Epithelial cell of proximal tubule (primary cell): ENCODE measurements at places on chromosomes 16 and 17.

GRCh38 chr17:77723909-77724875 is 234.3 kb upstream of the TNRC6C start:
- DNase-seq = no peak

DNA sequence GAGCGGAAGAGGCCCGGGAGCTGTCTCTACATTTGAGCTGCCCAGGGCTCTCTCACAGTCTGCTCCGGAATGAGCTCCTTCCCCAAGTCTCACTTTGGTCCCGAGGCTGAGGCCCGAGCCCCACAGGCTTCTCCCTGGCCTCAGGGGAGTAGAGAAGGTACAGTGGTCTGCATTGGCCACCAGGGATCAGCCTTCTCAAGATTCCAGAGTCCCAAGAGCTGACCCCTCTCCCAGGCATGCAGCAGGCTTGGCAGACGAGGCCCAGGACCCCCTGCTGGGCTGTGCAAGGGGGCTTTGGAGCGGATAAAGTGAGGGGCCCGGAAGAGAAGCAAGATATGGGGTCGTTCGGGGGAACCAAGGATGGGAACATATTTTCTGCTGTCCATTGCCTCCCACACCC is 3.1 kb downstream of the PRSS27 start:
- no peak for DNase-seq

DNA sequence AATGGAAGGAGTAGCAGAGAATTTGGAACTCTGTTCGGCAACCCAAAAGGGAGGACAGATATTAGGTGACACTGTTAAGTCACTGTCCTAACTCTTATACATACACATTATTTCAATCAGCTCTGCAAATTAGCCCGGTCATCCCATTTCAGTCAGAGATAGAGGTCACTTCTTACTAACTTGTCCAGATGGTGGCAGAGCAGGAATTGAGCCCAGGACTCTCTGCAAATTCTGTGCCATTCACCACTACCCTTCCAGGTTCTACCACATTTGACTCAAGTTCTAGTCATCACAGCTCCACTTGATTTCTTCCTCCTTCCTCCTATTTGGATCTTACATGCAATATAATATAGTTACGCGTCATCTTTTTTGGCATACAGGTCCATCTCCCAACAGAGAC is 35.9 kb upstream of the NUDT7 start:
- no peak for DNase-seq

DNA sequence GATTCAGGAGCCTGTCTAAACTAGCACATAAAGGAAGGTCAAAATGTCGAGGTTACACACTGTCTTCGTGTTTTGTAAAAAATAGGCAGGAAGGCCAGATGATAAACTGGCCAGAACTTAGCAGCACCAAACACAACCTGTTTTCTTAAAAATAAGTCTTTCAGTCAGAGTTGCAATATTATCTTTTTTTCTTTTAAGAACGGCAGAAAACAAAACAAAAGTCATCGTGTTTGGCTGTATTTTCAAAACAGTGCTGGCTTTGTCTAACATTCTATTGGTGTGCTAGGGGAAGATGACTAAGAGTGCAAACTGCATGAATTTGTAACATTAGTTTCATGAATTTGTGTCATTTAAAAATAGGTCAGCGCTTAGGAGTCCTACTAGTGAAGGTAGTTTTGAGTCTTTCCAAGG is 5.3 kb downstream of the MAF start:
- DNase-seq = no peak

DNA sequence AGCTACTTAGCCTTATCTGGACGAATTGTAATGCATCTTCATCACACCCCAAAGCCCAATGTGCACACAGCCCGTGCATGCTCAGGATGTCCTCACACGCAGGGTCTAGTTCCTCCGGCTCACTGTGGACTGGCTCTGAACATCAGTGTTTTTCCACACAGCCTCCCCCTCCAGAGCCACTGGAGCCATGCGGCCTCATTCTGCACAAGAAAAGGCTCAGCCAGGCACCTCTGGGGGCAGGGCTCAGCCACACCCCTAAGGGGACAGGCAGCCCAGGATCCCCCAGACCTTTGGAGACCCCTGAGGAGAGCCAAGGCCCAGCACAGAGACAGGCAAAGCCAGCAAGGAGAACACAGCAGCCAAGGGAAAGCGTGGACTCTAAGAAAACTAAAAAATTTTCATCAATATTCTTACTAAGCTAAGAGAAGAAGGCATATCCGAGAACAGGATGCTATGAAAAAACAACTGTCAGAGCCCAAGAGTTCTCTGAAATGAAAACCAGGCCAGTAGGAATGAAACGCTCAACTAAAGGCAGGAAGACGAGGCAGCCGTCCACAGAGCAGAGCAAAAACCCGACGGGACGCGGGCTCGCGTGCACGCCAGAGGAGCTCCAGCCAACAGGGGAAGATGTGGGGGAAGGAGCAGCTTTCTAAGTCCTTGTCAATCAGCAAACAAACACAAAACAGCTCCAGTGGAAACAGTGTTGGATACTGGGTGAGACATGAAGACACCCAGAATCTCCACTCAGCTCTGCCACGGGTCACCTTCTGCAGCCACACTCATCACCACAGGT is 34.5 kb downstream of the MAP1LC3B start:
- DNase-seq = no peak

GRCh38 chr17:30236297-30236624 is 764 bp upstream of the SLC6A4 start:
- DNase-seq = no peak

DNA sequence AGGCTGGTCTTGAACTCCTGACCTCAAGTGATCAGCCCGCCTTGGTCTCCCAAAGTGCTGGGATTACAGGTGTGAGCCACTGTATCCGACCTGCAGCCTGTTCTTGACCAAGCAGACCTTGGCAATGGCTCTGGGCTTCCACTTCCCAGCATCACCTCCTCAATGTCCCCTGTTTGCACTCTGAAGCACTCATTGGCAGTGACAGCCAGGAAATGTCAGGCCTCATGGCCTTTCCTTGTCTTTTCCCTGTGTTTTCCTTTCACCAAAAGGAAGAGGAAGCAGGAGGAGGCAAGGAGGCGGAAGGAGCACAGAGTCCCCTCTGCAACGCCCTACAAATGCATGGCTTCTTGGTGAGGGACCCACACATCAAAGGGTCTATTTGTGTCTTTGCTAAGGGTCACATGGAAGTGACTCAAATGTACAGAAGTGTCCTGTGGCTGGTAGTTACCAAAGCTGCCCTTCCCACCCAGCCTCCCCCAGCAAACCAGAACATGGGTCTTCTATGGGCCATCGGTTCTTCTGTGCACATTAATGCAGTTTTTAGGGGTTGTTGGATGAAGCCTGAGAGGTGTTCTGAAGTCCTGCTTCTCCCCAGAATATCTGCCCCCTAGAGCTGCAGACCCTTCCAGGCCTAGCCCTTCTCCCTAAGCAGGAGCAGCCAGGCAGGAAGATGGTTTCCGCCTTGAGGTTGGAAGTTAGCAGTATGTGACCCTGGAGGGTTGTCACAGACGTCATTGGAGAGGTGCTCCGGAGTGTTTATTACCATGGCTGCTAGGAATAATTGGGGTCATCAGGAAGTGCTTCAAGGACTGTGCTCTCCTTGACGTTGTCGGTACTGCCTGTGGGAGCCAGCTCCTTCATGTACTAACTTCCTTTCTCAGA is 60.8 kb downstream of the WIPI1 start:
- no peak for DNase-seq

DNA sequence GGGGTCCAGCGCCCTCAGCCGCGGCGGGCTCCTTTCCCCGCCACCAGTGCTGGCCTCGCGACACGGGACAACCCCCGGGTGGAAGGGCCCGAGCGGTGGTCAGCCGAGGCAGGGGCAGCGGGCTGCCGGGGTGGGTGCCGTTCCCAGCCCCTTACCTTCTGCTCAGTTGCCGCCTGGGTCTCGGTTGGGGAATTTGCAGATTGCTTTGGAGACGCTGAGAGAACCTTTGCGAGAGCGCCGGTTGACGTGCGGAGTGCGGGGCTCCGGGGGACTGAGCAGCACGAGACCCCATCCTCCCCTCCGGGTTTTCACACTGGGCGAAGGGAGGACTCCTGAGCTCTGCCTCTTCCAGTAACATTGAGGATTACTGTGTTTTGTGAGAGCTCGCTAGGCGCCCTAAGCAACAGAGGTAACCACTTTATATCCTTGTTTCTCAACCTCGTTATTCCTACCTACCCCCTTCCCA is 381 bp downstream of the CTNS start:
- no peak for DNase-seq

- DNase-seq = no peak
Observed at GRCh38 chr16:58127033-58127556, 2.1 kb downstream of the CFAP20 start.
